Activated CD4-positive, alpha-beta memory T cell treated with anti-CD3 and anti-CD28 coated beads for 36 hours (primary cell): ENCODE measurements at places on chromosomes 7 and 10.

DNA sequence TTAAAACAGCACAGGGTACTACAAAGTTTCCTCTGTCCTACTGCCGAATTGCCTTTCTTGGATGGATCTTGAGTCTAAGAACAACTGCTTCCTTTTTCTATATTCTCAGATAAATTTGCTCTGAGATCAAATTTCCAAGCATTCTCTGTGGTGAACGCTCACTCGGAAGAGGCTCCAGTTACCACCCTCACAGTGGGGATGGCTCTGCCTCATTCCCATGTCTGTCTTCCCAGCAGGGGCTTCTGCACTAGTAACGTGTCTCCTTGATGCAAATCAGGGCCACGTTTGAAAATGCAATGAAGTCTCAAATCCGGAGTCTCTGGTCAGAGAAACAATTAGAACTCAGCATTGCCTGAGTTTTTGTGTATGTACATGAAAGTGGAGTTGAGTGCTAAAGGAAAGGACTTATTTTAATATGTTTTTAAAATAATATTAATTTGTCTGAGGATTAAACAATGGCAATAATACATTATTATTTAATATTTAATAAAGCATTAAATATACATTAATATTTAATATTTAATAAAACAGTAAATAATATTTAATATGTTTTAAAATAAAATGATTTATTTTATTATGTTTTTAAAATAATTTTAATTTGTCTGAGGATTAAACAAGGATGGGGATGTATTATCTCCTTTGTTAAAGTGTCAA is 61.8 kb downstream of the INHBA start:
- DNase-seq, result no peak

- DNase-seq, result no peak
Measured at GRCh38 chr7:148474481-148475025, 116.0 kb upstream of the C7orf33 start.

DNA sequence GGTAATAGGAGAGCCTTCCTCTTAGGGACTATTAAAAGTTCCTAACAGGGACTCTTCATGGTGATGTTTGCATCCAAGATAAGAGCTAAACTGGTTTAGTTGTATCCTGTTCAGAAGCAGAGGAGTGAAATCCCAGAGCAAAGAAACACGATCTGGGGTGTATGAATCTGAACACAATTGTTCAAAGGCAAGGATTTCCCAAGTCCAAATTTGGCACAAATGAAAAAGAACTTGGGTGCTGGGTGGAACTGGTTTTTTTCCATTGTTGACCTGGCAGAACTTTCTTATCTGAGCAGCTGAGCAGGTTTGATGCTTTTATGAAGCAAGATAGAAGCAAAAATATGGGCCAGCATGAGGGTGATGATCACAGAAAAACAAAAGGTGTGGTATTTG is 6.0 kb downstream of the AGFG2 start:
- no peak for DNase-seq

GRCh38 chr7:146359176-146359575 is 242.6 kb downstream of the CNTNAP2 start:
- DNase-seq, result no peak

GRCh38 chr7:5431560-5432015 is 8.0 kb upstream of the TNRC18 start:
- no peak for DNase-seq

GRCh38 chr7:26360650-26361049 is 69.0 kb downstream of the SNX10 start:
- DNase-seq, result no peak

DNA sequence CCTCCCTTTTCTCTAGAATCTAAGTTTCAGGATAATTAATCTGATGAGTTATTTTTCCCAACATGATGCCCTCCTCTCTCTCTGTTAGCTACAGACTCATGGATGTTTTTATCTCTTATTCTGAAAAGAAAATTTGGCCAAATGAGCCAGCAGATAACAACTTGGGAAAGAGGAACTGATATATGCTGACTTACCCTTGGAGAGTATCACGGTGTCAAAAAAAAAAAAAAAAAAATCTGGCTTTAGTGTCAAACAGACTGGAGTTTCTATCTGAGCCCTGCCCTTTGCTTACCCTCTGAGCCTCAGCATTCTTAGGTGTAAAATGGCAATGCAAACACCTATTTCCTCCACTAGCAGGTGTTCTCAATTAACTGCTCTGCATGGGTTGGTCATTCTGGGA is 190.4 kb downstream of the AHR start:
- DNase-seq, result no peak

DNA sequence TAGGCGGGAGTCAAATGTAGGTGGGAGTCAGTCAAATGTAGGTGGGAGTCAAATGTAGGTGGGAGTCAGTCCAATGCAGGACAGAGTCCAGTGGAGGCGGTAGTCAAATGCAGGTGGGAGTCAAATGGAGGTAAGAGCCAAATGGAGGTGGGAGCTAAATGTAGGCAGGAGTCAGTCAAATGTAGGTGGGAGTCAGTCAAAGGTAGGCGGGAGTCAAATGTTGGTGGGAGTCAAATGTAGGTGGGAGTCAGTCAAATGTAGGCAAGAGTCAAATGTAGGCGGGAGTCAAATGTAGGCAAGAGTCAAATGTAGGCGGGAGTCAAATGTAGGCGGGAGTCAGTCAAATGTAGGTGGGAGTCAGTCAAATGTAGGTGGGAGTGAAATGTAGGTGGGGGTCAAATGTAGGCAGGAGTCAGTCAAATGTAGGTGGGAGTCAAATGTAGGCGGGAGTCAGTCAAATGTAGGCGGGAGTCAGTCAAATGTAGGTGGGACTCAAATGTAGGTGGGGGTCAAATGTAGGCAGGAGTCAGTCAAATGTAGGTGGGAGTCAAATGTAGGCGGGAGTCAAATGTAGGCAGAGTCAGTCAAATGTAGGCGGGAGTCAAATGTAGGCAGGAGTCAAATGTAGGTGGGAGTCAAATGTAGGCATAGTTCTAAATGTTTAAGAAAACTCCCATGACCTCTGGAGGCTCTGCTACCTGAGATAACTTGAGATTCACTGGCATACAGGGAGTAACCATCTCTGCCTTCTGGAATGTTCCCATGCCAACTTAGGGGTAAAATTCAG is 30.2 kb upstream of the ZFAND2A start:
- no peak for DNase-seq

DNA sequence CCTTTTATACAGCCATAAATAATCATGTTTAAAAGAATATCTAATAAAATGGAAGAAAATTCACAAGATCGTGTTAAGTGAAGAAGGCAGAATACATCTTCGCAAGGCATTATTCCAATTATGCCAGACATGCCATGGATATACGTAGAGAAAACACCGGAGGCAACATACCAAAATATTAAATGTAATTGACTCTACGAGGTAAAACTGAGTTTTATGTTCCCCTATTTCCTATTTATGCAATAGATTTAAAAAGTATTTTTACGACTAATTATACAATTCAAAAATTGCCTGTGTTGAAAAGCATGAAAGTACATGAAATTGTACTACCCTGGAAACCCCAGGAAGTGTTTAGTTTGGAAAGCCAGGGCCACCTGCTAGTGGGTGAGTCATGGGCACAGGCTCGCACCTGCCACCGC is 936 bp upstream of the REPIN1 start:
- DNase-seq, result no peak

- DNase-seq, result no peak
Measured at GRCh38 chr7:121192834-121193233, 136.0 kb upstream of the WNT16 start.

DNA sequence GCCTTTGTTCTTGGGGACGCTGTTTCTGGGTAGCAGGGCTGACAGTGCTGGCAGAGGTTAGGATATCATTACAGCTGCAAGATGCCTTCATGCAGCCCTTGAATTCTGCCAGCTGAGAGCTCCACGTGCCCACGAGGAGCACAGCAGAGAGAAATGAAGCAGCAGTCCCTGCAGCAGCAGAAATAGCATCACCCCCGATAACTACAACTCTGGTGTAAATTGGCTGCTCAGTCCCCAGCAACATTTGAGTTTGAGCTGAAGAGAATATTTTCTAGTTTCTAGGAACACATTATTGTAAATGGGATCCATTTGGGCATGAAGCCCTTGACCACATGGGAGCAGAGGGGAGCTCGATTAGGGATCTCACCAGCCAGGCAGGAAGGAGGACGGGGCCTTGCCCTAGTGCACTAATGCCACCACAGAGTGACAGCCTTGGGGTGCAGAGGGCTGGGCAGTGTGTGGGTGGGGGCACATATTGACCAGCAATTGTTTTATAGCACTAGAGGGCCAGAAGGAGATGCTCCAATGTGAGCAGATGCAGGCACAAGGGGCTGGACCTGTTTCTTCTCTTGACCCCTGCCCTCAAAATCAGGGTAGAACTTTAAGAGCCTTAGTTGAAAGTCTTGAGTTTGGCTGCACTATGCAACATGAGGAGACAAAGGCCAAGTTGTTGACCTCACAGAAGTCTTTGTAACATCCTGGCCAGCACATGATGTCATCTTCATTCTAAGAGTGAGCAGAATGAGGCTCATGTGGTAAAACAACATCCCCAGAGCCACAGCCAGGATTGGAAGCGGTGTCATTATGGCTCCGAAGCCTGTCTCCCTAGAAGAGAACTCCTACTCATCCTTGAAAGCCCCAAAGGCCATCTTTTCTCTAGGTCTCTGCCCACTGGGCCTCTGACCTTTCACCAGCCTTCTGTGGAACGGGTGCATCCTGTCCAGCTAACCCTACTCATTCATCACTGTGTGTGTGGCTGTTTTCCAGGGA is 52.6 kb downstream of the ADCY1 start:
- DNase-seq, result no peak

DNA sequence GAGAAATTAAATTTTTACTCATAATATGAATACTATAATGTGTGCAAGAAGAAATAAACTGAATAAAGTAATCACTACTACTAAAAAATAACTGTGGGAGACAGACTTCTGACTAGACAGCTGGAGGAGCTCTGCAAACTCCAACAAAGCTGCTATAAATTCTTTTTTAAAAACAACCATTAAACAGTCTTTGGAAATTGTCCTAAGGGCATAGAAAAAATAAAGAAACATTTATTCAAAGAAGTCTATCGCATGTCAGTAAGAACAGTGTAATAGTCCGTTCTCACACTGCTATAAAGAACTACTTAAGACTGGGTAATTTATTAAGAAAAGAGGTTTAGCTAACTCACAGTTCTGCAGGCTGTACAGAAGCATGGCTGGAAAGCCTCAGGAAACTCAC is 56.0 kb downstream of the ZPBP start:
- DNase-seq, result no peak

- DNase-seq, result no peak
Measured at GRCh38 chr10:127207081-127207480, 10.7 kb upstream of the INSYN2A start.

GRCh38 chr10:103663802-103664201 is 170.3 kb downstream of the NEURL1 start:
- DNase-seq, result no peak

DNA sequence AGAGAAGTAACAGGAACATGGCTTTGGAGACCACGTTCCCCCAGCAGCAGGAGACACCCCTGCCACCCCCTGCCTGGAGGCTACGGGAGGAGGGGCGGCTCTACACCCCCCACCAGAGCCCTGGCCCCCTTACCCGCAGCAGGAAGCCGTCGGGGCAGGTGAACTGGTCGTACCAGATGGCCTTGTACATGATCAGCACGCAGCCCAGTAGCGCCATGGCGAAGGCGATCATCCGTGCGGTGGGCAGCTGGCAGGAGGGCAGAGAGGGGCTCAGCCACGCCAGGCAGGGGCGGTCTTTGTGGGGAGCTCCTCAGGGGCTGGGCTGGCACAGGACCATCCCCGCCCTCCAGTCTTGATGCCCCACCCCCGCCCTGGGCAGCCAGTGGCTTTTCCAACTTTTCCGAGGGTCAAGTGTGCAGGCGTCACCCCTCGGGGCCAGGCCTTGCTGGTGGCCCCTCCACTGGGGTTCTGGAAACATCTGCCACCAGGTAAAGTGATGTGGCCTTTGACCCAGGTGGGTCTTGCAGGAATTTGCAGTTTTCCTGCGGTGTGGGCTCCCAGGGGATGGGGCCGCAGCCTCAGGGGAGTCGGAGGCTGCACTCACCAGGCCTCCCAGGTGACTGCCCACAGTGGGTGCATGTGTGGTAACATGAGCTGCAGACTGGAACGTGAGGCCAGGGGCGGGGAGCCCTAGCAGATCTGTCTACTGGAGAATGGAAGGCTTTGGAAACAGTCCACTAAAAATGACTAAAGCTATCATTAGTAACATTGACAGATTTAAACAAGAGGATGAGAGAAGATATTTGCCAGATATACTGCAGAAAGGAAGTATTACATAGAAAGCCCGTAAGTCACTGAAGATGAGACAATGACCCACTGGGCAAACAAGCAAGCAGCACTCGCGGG is 9.7 kb downstream of the CALY start:
- no peak for DNase-seq

- no peak for DNase-seq
Measured at GRCh38 chr10:87658858-87659555, 671 bp upstream of the PAPSS2 start.

GRCh38 chr10:36221101-36221500 is 579.0 kb upstream of the FZD8 start:
- DNase-seq, result no peak

- DNase-seq, result no peak
Measured at GRCh38 chr7:100589341-100589947, 3.3 kb downstream of the FBXO24 start.

GRCh38 chr7:141844256-141844655 is 3.0 kb upstream of the PRSS37 start:
- no peak for DNase-seq

- no peak for DNase-seq
Measured at GRCh38 chr10:79159141-79159651, 90.4 kb downstream of the ZMIZ1 start.
